ENCODE measurements at places on chromosomes 7 and 10. TPM values are rescaled to one million over a fixed set of nuclear protein-coding genes. Genes with fewer than 3 reads are reported as not detected.
A peak's percentile ranks its signal among the peaks of the same experiment; 100 is the strongest.

Gene ELFN1
- not detected for total RNA-seq

Gene GBF1
- 45.2 TPM for total RNA-seq

Gene SPDYE16
- not detected for total RNA-seq

Gene C10orf105
- 0.33 TPM for total RNA-seq

DNA sequence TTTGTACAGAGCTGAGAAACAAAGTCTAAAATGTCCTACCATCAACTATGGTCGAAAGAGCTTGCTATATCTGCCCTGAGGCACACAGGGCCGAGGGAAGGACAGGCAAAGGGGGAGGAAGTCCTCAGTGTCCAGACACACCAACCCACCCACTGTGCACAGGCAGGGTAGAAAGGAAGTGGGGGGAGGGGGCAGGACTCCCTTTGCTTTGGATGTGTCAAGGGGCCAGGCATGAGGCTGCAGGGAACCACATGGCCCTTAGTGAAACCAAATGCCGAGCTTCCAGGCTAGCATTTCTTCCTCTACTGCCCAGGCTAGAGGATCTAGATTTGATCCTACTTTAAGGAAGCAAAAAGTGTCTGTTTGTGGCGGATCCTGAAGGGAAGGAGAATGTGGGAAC lies 28.6 kb downstream of the KCNH2 start:
- DNase-seq: no peak
- no peak overlapping the region for H3K27ac ChIP-seq
- no peaks in the 10 kb centered on the region for H3K36me3 ChIP-seq
- no peaks in the 10 kb centered on the region for H3K4me1 ChIP-seq
- H3K4me3 ChIP-seq: no peak overlapping the region

Gene SPDYE1
- total RNA-seq: not detected

Gene OR2A25
- not detected for total RNA-seq

- H3K27me3 ChIP-seq: no peaks in the 10 kb centered on the region
- H3K4me1 ChIP-seq: no peaks in the 10 kb centered on the region
Measured at GRCh38 chr7:19519443-19520021, 189.3 kb downstream of the POLR1F start.

DNA sequence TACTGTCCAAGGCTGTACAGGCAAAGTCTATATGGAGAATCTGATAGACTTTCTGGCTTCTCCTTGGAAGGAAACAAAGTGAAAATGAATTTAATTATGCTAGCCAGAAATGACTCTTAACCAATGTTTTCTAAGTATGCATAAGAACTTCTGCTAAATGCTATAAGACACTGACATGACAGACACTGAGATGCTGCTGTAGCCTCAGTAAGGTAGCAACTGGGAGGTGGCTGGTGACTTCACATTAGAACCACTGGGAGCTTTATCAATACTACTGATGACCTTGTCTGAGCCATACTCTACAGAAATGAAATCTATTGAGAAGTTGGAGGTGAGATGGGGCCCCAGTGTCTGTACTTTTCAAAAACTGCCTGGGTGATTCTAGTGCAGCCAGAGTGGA lies 188.6 kb downstream of the ZNF365 start:
- DNase-seq: no peak
- no peak overlapping the region for H3K27ac ChIP-seq
- no peak overlapping the region for H3K4me3 ChIP-seq
- peaks cover 25% of the 10 kb centered on the region for H3K27me3 ChIP-seq

Gene LUC7L2
- total RNA-seq: 172 TPM

- no peak for DNase-seq
- H3K27ac ChIP-seq: no peak overlapping the region
- no peaks in the 10 kb centered on the region for H3K4me1 ChIP-seq
- H3K36me3 ChIP-seq: no peaks in the 10 kb centered on the region
Measured at GRCh38 chr7:155935726-155936125, 123.5 kb upstream of the SHH start.

- DNase-seq: no peak
- no peaks in the 10 kb centered on the region for H3K36me3 ChIP-seq
- H3K27ac ChIP-seq: no peak overlapping the region
- H3K4me1 ChIP-seq: no peaks in the 10 kb centered on the region
- no peak overlapping the region for H3K4me3 ChIP-seq
Measured at GRCh38 chr7:8592167-8592566, 158.8 kb downstream of the NXPH1 start.

Gene EPO
- not detected for total RNA-seq

DNA sequence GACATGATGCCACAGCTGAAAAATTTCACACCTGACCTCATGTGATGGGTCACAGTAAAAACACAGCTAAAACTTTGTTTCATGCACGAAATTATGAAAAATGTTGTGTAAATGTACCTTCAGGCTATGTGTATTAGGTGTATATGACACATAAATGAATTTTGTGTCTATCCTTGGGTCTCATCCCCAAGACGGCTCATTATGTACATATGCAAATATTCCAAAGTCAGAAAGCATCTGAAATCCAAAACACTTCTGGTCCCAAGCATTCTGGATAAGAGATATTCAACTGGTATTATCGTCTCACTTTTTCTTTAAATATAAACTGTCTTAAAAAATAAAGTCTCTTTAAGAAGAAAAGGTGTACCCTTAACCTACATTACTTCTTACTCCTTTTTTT lies 145.4 kb downstream of the ATXN7L1 start:
- no peak for DNase-seq
- H3K27me3 ChIP-seq: no peaks in the 10 kb centered on the region
- H3K4me1 ChIP-seq: no peaks in the 10 kb centered on the region
- H3K4me3 ChIP-seq: no peak overlapping the region
- no peaks in the 10 kb centered on the region for H3K36me3 ChIP-seq
- no peak overlapping the region for H3K27ac ChIP-seq

Gene PPP1R17
- total RNA-seq: not detected

- H3K4me1 ChIP-seq: no peaks in the 10 kb centered on the region
- peaks cover 4% of the 10 kb centered on the region for H3K27me3 ChIP-seq
- H3K4me3 ChIP-seq: no peak overlapping the region
- H3K36me3 ChIP-seq: no peaks in the 10 kb centered on the region
Measured at GRCh38 chr10:120803972-120804371, 47.2 kb upstream of the WDR11 start.

- H3K27me3 ChIP-seq: peaks cover 32% of the 10 kb centered on the region
- no peaks in the 10 kb centered on the region for H3K4me1 ChIP-seq
- no peak for DNase-seq
- H3K27ac ChIP-seq: no peak overlapping the region
- H3K36me3 ChIP-seq: no peaks in the 10 kb centered on the region
Measured at GRCh38 chr10:99364125-99364524, 35.0 kb downstream of the CNNM1 start.

GRCh38 chr10:102476466-102477141 lies 25.3 kb upstream of the C10orf95 start:
- no peak overlapping the region for H3K4me3 ChIP-seq
- peak overlapping the region; percentile 70 for H3K27ac ChIP-seq
- no peak for DNase-seq
- H3K4me1 ChIP-seq: peaks cover 22% of the 10 kb centered on the region
- peaks cover 26% of the 10 kb centered on the region for H3K36me3 ChIP-seq

- H3K4me3 ChIP-seq: peak overlapping the region; percentile 87
- peaks cover 15% of the 10 kb centered on the region for H3K4me1 ChIP-seq
- H3K27me3 ChIP-seq: peaks cover 2% of the 10 kb centered on the region
- peak overlapping the region; percentile 58 for H3K27ac ChIP-seq
- DNase-seq: peak; percentile 94
Measured at GRCh38 chr7:100483090-100483721, 521 bp upstream of the NYAP1 start.

DNA sequence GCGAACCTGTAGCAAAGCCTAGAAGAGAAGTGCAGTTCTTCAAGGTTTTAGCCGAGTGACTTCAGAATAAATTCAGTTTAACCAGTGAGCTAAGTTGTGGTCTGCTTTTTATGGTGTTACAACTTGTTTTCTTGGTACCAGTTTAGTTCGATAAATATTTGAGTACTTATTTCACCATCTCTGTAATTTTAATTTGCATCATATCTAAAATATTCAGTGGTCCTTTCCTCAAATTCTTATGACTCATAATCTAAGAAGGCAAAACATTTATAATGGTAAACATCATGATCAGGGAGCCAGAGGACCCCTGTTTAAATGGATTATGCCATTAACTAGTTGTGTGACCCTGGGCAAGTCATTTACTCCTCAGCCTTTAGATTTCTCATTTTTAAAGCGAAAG lies 4.1 kb upstream of the BMPER start:
- peaks cover 2% of the 10 kb centered on the region for H3K4me1 ChIP-seq
- no peaks in the 10 kb centered on the region for H3K36me3 ChIP-seq
- H3K4me3 ChIP-seq: no peak overlapping the region
- H3K27me3 ChIP-seq: peaks cover 46% of the 10 kb centered on the region
- H3K27ac ChIP-seq: no peak overlapping the region

- DNase-seq: no peak
- no peak overlapping the region for H3K27ac ChIP-seq
- H3K4me1 ChIP-seq: no peaks in the 10 kb centered on the region
- no peak overlapping the region for H3K4me3 ChIP-seq
- H3K27me3 ChIP-seq: peaks cover 6% of the 10 kb centered on the region
Measured at GRCh38 chr7:114540291-114540690, 125.7 kb downstream of the FOXP2 start.

DNA sequence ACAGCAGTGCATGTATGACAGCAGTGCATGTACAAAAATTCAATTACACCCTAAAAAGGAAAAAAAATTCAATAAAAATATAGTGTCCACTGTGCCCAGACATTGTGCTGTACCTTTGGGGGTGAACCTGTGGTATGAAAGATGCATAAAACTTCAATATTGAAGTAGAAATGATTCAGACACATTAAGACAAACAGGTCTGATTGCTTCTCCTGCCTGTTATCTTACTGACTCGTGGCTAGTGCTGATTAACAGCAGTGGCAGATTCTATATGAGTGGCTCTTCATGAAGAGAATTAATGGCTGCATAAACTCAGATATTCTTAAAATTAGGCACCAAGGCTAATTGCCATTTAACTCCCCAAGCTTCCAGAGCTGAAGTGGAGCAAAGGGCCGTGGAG lies 37.9 kb downstream of the GATA3 start:
- peaks cover 9% of the 10 kb centered on the region for H3K36me3 ChIP-seq
- H3K27me3 ChIP-seq: no peaks in the 10 kb centered on the region
- peaks cover 26% of the 10 kb centered on the region for H3K4me1 ChIP-seq
- no peak overlapping the region for H3K4me3 ChIP-seq
- DNase-seq: no peak

DNA sequence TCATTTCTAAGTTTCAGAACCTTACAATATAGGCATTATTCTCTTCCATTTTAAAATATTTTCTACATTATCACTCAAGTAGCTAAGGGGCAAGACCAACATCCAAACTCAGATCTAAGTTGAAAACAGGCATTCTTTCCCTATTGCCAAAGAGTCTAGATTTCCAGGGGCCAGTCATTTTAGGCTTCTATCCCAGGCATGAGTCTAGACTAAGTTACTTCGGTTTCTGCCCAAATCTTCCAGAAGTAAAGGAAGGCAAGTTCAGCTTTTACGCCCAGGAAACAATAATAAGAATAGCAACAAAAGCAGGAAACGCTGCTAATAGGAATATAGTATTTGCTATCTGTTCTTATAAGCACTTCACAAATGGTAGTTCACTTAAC lies 189.9 kb downstream of the DGKI start:
- H3K27ac ChIP-seq: no peak overlapping the region
- H3K36me3 ChIP-seq: no peaks in the 10 kb centered on the region
- peaks cover 4% of the 10 kb centered on the region for H3K27me3 ChIP-seq
- no peak overlapping the region for H3K4me3 ChIP-seq

Gene SFTPA1
- not detected for total RNA-seq

- no peak overlapping the region for H3K27ac ChIP-seq
- H3K27me3 ChIP-seq: no peaks in the 10 kb centered on the region
- DNase-seq: no peak
Measured at GRCh38 chr7:87159538-87159937, 7.3 kb downstream of the DMTF1 start.

GRCh38 chr10:26311383-26311940 lies 94.9 kb downstream of the GAD2 start:
- H3K4me3 ChIP-seq: no peak overlapping the region
- no peak for DNase-seq
- no peak overlapping the region for H3K27ac ChIP-seq

Gene MLXIPL
- total RNA-seq: not detected

DNA sequence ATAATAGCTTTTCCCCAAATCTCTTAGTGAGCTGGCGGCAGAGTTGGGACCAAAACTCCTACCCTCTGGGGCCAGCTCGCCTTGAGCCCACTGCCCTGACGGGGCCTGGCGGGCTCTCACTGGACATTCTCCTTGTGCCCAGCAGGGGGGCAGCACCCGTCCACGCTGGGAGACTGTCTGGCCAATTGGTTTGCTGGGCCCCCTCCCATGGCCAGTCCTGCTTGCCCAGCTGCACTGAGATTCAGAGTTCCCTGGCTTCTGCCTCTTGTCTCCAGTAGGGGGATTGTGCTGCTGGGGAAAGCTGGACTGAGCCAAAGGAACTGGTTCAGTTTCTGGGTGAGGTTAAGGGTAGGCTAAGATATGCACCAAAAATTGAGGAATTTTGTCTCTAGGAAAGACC lies 59.8 kb downstream of the RAMP3 start:
- H3K4me3 ChIP-seq: no peak overlapping the region
- H3K27ac ChIP-seq: no peak overlapping the region
- no peak for DNase-seq
- peaks cover 60% of the 10 kb centered on the region for H3K27me3 ChIP-seq
- no peaks in the 10 kb centered on the region for H3K4me1 ChIP-seq

- no peak overlapping the region for H3K27ac ChIP-seq
- no peaks in the 10 kb centered on the region for H3K4me1 ChIP-seq
- no peak overlapping the region for H3K4me3 ChIP-seq
- no peak for DNase-seq
- no peaks in the 10 kb centered on the region for H3K36me3 ChIP-seq
Measured at GRCh38 chr10:27407271-27407670, 96.8 kb upstream of the RAB18 start.

- no peaks in the 10 kb centered on the region for H3K4me1 ChIP-seq
- DNase-seq: no peak
- H3K27ac ChIP-seq: no peak overlapping the region
- no peak overlapping the region for H3K4me3 ChIP-seq
- no peaks in the 10 kb centered on the region for H3K27me3 ChIP-seq
Measured at GRCh38 chr7:34845666-34846361, 187.8 kb downstream of the NPSR1 start.

Data from activated CD4-positive, alpha-beta T cell treated with anti-CD3 and anti-CD28 coated beads, Interleukin-2, amount 10 ng/mL, durations not matched to agents 24 days and 14 days (primary cell).